AG10803 (cell line): ENCODE measurements at places on chromosomes 2 and 18.

DNA sequence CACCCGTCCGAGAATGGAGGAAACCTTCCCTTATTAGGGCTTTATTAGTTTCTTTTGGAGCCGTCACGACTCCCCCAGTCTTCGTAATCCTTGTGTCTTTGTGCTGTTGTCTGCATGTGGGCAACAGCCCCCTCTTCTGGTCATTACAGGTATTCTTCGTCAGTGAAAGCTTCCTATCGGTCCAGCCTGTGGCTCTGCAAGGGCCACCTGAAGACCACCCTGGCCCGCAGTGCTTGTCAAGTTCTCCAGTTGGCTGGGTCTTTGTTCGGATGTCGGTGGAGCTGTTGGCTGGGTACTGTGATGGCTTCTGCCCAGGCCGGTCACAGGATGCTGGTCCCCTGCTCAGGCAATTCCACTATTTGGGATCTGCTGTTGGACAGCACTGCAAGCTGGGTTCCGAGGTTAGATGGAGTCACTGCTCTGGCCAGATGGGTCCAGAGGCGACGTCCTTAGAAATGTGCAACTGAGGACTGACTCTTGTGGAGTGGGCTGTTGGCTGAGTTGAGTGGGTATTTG is 19.2 kb downstream of the E2F6 start:
- peak; percentile 62 for DNase-seq

GRCh38 chr2:48397281-48397680 is 132.7 kb upstream of the STON1 start:
- no peak for DNase-seq

- DNase-seq = no peak
Observed at GRCh38 chr2:39947294-39948015, 168.4 kb upstream of the THUMPD2 start.

- no peak for DNase-seq
Observed at GRCh38 chr18:51039138-51040112, 9.4 kb downstream of the SMAD4 start.

DNA sequence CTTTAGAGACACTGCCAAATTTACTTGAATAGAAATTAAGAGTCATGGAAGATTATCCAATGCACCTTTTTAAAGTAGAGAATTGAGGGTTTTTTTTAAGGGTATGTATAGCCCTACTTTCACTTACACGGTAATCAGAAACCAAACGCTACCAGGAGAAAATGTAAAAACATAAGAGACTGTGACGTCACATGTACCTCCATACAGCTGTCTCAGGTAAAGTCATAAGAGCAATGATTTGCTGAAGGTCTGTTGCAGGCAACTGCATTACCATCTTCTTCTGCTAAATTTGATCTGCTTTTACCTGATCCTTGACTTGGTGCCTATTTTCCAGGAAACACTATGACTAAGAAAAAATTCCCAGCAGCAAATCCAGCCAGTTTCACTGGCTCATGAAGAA is 478.5 kb upstream of the DDX18 start:
- no peak for DNase-seq

GRCh38 chr2:101195871-101196661 is 44.9 kb upstream of the TBC1D8 start:
- DNase-seq = no peak

GRCh38 chr2:66813976-66814375 is 379.1 kb downstream of the MEIS1 start:
- DNase-seq = no peak

DNA sequence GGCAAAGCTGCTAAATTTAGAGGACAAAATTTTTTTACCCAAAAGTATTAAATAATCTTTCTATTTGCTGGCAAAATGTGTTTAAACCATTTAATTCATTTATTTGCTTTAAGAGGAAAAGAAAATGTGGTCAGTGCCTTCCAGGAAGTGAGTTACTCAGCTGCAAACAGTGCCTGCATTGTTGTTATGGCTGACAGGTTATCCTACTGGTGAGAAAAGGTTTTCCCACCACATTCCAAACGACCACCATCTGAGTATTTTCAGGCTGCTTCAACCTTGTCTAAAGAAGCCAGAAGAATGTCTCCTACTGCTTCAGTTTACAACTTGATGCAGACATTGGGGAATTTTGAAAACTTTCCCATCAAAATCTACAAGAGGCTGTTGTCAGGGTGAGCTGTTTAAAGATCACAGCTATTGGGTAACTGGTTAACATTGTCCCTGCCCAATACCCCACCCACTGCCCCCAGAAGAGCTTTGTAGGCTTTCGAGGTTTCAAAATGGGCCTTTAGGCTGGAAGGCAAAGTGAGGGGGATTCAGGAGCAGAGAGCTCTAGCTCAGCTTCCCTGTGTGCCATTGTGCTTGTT is 461.3 kb upstream of the FANCL start:
- no peak for DNase-seq

GRCh38 chr2:173631127-173631460 is 276.4 kb downstream of the CDCA7 start:
- peak; percentile 26 for DNase-seq

GRCh38 chr2:135820003-135820618 is 16.9 kb downstream of the LCT start:
- DNase-seq = no peak

DNA sequence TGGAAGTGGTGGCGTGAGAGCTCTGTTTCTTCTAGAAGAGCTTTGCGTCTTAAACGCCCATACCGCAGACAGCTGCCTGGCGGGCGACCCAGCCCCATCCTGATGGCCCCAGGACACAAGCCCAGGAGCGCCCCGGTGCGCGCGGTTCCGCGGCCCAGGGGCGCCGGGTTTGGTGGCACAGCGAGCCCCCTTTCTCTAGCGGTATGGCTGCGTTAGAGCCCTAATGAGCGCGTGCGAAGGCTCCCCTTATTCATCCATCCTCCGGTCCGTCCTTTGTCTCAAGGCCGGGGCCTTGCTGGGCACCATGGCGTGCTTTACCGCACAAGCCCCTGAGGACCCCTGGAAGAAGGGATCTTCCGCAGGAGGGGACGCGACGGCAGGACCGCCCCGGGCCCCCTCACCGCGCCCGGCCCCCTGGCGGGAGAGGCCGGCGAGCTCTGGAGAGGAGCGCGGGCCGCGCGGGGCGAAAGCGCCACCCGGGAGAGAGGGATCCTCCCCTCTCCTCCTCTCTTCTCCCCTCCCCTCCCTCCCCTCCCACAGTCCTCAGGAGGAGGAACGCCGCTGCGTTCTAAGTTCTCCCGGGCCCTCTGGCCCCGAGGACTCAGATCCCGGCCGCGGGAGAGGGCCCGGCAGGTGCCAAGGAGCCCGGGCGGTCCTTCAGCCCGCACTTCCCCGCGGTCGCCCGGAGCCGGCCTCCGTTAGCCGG is 626 bp upstream of the SLC1A4 start:
- peak; percentile 94 for DNase-seq

GRCh38 chr2:151845481-151845880 is 17.3 kb upstream of the ARL5A start:
- DNase-seq = no peak

- DNase-seq = no peak
Observed at GRCh38 chr2:62074233-62074632, 121.7 kb upstream of the B3GNT2 start.

DNA sequence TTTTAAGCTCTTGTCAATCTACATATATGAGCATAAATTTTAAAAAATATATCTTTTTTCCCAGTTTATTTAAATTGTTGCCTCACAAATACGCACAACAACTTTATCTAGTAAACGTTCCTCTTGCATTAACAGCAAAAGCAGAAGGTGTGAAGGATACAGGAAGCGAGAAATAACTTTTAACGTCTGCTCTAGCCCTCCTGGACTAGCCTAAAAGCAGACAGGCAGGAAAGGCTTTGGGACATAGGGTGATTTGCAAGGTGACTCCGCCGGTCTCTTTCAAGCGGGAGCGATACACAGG is 434 bp upstream of the DUSP19 start:
- DNase-seq = peak; percentile 7

DNA sequence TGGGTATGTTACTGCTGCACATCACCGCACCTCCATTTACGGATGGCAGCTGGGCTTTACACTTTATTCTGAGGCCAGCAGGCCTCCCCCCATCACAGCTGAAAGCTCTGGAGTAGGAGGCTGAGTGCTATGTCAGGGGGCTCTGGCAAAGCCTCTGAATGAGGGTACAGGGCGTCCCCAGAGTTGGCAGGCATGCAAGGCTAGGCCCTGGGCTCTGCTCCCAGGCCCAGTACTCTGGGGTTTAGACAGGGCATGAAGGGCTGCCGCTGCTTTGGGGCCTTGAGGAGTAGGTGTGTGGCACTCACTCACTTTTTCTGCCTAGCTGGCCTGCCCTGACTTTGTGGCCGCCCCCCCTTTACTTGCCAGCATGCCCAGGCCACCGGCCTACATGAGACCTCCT is 90.8 kb downstream of the WDSUB1 start:
- DNase-seq = no peak

DNA sequence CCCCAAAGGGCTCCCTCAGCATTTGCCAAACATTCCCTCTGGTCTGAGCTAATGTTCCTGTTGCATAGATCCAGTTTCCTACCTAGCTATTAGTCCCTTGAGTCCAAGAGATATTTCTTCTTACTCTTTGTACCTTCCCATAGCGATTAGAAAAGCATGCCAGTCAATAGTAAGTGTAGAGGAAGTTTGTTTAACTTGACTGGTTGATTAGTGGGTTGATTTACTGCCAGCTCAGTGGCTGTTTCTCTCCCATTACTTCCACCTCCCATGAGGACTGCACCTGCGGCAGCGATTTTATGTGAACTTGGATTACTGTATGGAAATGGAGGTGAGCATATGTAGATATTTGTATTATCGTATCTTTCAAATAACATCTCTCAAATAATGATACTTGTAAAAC is 1748.4 kb upstream of the CELF4 start:
- no peak for DNase-seq

DNA sequence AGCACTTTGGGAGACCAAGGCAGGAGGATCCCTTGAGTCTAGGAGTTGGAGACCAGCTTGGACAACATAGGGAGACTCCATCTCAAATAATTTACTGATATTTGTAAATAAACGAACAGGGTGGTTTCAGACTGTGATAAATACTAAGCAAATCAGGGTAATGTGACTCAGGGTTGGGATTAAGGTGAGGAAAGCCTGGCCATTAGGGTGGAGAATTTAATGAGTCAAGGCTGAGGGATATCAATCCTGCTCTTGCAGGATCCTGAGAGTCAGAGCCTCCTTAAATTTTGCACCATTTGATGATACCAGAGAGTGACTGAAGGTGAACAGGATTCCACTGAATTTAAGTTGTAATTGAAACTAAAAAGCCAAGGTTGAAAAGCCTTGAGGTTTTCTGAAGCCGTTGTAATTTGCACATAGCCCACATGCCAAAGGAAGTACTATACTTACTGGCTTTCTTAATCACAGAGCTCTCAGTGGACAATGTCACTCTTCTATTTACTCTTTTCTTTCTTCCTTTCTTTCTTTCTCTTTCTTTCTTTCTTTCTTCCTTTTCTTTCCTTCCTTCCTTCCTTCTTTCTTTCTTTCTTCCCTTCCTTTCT is 28.6 kb upstream of the AP1S3 start:
- DNase-seq = no peak

DNA sequence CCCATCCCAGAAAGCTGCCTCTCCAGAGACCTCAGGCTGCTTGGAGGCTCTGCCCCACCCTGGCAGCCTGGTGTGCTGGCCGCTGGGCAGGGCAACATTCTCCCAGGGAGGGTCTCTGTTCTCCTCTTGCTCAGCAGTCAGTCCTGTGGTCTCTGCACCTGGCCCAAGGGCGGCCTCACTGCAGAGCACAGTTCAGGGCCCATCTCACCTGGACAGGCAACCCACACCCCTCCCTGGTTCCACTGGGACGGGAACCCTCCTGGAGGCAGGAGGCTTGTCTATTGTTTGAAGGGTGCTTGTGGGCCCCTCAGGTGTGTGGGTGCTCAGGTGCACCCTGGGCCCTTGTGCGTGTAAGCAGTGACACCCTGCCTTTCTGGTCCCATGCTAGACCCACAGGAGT is 67.2 kb upstream of the OTOS start:
- DNase-seq = no peak

- DNase-seq = no peak
Observed at GRCh38 chr2:25566094-25566493, 107.3 kb downstream of the DTNB start.

DNA sequence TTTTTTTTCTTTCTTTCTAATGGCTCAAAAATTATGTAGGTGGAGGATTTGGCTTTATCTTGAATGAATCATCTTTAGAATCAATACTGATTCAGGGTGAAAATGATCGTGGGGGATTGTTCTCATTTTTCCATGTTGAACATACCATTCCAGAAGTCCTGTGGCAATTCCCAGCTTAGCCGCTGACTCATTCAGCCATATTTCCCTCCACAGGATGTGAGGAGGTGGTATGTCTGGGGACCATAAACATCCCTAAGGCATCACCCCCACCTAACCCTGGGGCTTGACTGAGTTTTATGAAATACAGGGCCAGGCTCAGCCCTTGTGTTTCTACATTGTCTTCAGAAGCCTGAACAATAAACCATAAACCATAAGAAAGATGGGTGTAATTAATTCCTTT is 92.7 kb upstream of the FN1 start:
- DNase-seq = peak; percentile 99

DNA sequence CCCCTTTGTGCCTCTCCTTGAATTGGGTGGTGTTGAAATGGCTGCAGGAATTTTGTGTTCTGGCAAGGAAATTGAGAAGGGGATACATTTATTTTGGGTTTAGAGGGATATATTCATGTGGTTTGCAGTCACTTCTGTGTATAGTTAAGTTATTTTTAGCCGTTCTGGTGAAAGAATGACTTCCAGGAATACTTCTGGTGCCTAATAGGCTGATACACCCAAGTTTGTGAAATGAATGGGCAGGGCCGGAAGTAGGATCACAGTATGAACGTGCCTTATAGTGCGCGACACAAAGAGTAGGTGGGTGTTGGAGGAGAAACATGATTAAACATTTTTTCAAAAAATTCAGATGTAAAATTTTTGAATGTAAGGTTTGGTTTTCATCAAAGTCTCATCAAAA is 168.6 kb upstream of the ATP5MC3 start:
- peak; percentile 3 for DNase-seq

GRCh38 chr2:71561441-71562267 is 108.3 kb downstream of the DYSF start:
- no peak for DNase-seq

GRCh38 chr18:7822435-7823331 is 255.6 kb downstream of the PTPRM start:
- no peak for DNase-seq

- no peak for DNase-seq
Observed at GRCh38 chr18:5891184-5891853, 4.0 kb downstream of the TMEM200C start.

GRCh38 chr2:219453671-219454590 is 19.3 kb downstream of the SPEG start:
- DNase-seq = peak; percentile 97

GRCh38 chr2:131535526-131535925 is 7.8 kb downstream of the CCDC74A start:
- DNase-seq = no peak
